ENCODE measurements at places on chromosomes 16 and 17.

- DNase-seq: no peak
These were observed 13.3 kb upstream of the KREMEN2 start for GRCh38 chr16:2950773-2951172.

DNA sequence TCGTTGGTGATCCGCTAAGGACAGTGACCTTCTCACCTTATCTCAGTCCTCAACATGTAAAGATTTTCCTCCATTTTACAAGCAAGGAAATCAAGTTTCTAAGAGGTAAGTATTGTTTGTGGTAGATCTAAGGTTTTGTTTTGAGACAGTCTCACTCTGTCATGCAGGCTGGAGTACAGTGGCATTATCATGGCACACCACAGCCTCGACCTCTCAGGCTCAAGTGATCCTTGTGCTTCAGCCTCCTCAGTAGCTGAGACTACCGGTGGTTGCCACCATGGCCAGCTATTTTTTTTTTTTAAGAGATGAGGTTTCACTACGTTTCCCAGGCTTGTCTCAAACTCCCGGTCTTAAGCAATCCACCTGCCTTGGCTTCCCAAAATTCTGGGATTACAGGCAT is 34.9 kb downstream of the PRKCA start:
- no peak for DNase-seq

DNA sequence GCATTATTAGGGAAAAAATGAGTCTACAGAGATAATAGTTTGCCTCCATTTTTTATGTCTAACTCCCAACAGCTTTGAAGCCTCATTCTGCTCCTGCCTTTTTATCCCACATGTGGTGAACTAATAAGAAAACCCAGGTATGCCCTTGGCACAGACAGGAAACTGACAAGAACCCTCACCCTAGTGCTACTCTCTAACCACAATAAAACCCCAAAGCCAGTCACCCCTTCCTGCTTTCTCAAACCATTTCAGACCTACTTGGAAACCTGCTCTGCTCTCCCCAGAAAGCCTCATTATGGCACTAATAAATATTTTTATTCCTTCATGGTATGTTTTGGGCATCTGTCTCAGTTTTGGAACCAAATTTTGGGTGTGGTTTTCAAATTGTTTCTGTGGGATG is 3.9 kb upstream of the MARVELD3 start:
- no peak for DNase-seq

DNA sequence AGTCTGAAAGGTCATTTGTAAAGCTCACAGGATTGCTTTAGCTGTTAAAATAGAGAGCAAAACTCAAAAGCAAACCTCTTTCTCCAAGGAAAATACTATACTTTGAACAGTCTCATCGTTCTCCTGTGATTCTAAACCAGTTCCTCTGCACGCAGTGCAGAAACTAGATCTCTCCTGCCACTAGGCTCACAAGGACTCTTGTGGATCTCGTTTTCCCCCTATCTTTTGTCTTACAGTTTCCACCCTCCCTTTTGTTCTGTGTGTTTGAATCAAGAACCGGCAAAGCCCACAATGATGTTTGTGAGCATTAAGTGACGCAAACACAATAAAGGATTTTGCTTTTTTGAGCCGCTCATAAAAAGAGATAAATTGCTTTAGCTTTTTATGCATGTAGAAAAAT is 1103.5 kb upstream of the RBFOX1 start:
- no peak for DNase-seq

DNA sequence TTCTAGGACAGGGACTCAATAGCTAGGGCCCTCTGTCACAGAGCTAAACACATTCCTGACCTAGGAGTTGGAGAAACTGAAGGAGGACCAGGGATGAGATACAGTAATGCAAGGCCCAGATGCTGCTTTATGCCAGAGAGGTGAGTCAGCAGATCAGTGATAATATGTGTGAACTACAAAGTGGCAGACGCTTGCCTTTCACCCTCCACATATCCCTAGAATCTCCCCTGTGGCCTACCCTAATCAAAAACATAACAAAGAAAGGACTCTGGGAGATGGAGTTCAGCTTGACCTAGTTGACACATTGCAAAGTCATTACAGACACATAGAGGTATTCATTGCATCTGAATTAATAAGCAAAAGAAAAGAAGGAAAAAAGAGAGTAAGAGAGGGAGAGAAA is 417.6 kb upstream of the DYNLRB2 start:
- no peak for DNase-seq

DNA sequence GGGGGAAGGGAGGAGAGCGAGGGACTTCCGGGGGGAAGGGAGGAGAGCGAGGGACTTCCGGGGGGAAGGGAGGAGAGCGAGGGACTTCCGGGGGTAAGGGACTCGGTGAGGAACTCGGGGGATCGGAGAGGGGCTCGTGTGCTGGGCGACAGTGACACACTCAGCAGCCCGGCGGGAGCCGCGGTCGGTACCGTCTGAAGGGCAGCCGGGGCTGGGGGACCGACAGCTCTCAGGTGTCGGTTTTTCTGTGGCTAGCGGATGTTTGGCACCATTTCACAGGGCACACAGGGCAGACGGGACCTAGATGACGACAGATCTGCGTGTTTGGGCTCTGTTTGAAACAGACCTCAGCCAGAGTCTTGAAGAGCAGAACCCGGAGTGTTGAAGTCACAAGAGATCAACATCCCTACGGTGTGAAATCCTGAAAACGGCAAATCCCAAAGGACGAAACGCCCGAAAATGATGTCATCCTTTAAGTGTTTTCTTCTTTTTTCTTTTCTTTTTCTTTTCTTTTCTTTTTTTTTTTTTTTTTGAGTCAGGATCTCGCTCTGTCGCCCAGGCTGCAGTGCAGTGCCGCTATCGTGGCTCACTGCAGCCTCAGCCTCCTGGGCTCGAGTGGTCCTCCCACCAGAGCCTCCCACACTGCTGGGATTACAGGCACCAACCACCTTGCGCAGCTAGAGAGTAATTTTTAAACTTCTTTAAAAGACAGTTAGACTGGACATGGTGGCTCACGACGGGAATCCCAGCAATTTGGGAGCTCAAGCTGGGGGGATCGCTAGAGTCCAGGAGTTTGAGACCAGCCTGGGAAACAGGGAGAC is 23.9 kb downstream of the ZNF778 start:
- DNase-seq: peak; percentile 32

- no peak for DNase-seq
These were observed 1.8 kb upstream of the VPS4A start for GRCh38 chr16:69309316-69309715.

- peak; percentile 72 for DNase-seq
These were observed 167.5 kb downstream of the RAB11FIP4 start for GRCh38 chr17:31558748-31559583.

DNA sequence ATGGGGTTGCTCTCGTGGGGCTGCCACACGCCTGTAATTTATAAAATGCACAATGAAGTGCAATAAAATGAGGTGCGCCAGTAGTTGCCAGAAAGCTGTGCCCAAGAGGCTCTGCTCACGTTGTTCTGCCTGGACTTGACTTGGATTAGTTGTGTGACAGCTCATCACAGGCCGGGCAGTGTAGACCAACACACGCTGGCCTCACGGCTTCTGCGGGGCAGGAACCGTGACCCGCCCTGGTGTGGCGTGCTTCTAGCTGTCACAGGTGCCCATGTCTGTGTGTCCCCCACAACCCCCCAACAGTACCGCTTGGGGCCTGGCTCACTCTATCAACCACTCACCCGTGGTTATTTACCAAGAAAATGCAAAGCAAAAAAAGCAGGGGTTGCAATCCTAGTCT is 112.2 kb upstream of the ZNF750 start:
- DNase-seq: no peak

- no peak for DNase-seq
These were observed 270.2 kb upstream of the CPHXL start for GRCh38 chr16:75996491-75996890.

DNA sequence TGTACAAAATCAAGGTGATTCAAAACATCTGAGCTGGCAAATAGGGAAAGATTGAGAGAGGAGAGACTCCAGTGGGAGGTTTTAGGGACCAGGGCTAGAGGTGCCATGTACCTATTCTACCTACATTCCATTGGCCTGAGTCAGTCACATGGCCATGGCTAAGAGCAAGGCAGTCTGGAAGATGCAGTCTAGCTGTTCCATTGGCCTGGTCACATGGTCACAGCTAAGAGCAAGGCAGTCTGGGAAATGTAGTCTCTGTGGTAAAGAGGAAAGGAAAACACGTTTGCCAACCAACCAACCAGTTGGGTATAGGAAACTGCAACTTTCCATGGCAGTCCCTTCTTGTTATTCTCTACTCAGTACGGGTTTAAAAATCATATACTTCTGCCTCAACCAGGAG is 369.1 kb downstream of the XYLT1 start:
- peak; percentile 3 for DNase-seq

- DNase-seq: no peak
These were observed 10.5 kb upstream of the FBXL19 start for GRCh38 chr16:30912794-30913412.

- no peak for DNase-seq
These were observed 19.5 kb downstream of the SEC14L1 start for GRCh38 chr17:77160091-77160874.

- DNase-seq: no peak
These were observed 152.6 kb downstream of the PRKCA start for GRCh38 chr17:66455060-66455459.

GRCh38 chr16:48354877-48355855 is 30.0 kb downstream of the SIAH1 start:
- no peak for DNase-seq

DNA sequence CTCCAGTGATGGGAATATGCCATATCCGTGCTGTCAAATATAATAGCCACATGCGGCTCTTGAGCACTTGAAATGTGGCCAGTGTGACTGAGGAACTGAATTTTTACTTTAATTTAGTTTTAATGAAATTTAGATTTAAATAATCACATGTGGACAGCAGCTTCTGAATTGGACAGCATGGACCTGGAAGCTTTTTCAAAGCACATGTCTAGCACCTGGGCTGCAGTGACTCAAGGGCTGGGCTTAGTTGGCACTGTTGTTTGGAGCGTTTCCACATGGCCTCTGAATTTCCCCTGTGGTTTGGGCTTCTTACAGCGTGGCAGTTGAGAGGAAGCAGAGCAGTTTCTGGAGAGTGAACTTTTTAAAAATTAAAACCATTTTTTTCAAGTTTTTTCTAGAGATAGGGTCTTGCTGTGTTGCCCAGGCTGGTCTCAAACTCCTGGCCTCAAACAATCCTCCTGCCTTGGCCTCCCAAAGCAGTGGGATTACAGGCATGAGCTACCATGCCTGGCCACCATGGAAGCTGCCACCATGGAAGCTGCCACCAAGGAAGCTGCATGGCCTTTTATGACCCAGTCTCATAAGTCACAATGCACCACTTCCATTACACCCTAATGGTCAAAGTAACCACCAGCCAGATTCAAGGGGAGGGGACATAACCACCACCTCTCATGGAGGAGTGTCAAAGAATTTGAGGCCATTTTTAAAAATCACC is 6.7 kb upstream of the TOB1 start:
- no peak for DNase-seq

DNA sequence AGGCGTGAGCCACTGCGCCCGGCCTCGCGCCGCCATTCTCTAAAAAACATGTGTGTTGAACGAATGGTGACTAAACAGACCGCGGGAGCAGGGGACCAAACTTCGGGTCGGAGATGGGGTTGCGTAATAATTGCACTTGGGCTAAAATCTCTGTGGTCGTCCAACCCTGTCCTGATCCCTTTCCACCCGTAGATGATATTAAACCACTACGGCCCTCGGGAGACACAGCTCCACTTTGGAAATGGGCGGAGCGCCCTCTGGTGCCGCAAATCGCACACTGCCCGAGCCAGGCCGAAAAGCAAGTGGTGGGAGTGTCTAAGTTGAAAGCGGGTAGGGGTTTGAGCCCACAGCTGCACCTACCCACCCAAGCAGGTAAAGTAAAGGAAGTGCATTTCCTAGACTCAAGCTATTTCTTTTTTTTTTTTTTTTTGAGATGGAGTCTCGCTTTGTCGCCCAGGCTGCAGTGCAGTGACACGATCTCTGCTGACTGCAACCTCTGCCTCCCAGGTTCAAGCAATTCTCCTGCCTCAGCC is 17.0 kb downstream of the CAVIN1 start:
- no peak for DNase-seq

GRCh38 chr17:39715375-39716072 is 14.8 kb downstream of the MIEN1 start:
- no peak for DNase-seq

DNA sequence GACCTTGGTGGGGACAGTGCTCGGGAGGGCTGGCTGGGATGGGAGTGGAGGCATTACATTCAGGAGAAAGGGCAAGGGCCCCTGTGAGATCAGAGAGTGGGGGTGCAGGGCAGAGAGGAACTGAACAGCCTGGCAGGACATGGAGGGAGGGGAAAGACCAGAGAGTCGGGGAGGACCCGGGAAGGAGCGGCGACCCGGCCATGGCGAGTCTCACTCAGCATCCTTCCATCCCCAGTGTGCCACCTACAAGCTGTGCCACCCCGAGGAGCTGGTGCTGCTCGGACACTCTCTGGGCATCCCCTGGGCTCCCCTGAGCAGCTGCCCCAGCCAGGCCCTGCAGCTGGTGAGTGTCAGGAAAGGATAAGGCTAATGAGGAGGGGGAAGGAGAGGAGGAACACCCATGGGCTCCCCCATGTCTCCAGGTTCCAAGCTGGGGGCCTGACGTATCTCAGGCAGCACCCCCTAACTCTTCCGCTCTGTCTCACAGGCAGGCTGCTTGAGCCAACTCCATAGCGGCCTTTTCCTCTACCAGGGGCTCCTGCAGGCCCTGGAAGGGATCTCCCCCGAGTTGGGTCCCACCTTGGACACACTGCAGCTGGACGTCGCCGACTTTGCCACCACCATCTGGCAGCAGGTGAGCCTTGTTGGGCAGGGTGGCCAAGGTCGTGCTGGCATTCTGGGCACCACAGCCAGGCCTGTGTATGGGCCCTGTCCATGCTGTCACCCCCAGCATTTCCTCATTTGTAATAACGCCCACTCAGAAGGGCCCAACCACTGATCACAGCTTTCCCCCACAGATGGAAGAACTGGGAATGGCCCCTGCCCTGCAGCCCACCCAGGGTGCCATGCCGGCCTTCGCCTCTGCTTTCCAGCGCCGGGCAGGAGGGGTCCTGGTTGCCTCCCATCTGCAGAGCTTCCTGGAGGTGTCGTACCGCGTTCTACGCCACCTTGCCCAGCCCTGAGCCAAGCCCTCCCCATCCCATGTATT is 1.1 kb downstream of the CSF3 start:
- DNase-seq: no peak

GRCh38 chr16:11966173-11966572 is 1.2 kb downstream of the TNFRSF17 start:
- no peak for DNase-seq

DNA sequence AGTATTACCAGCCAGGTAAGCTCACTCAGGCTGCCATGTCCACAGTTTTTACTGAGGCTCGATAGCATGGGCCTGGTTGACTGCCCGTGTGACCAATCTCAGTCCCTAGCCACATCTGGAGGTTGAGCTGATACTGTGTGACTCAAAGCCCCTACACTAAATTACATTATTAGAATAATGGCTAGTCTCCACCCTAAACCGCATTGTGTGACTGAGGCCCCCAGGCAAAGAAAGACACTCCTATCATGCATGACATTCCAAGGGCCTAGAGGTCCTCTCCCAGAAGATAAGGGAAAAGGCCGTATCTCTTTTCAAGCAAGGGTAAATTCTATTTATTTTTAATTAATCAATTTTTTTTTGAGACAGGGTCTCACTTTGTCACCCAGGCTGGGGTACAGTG is 505.3 kb downstream of the HAPSTR1 start:
- DNase-seq: no peak
